Dermis lymphatic vessel endothelial cell (primary cell): ENCODE measurements at places on chromosomes 5 and 9. TPM values are rescaled to one million over a fixed set of nuclear protein-coding genes. Genes with fewer than 3 reads are reported as not detected.

Gene TMEM215
- total RNA-seq: not detected in 2 replicates

Gene FBXL7
- total RNA-seq: 10.4 and 14.7 TPM in 2 replicates

Gene SPATA6L
- total RNA-seq: 6.0 and 8.7 TPM in 2 replicates

Gene PTPN3
- total RNA-seq: 2.6 and 7.9 TPM in 2 replicates

Gene PTGS1
- 0.76 and 1.5 TPM in 2 replicates for total RNA-seq

Gene NEURL1B
- total RNA-seq: 0.09 and 0.11 TPM in 2 replicates

Gene ZNF474
- total RNA-seq: 0.11 and 0.17 TPM in 2 replicates

Gene SAPCD2
- 2.0 and 2.5 TPM in 2 replicates for total RNA-seq

Gene C9orf72
- 9.9 and 12.5 TPM in 2 replicates for total RNA-seq

Gene CDC25C
- total RNA-seq: 0.98 and 1.4 TPM in 2 replicates

Gene IL31RA
- 0.11 and 0.17 TPM in 2 replicates for total RNA-seq
